Renal cortical epithelial cell (primary cell): ENCODE measurements at places on chromosomes 5 and 9.

GRCh38 chr5:42121401-42121800, 196.3 kb downstream of the FBXO4 start:
- DNase-seq, result no peak

DNA sequence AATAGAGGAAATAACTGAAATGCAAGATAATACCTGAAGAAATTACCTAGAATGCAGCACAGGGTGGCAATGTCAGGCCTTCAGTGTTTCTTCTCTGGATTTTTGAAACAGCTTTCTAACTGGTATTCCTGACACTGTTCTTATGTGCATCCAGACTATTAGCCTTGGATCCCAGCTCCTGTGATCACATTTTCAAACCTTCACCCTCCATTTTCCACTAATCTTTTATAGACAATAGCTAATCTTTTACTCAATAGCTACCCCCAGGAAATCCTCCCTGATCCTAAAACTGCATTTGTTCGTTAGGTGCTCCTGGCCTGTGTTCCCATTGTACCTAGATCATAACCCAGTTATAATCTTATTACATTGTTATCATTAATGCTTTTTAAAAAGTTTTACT, 101.5 kb upstream of the DHFR start:
- no peak for DNase-seq

DNA sequence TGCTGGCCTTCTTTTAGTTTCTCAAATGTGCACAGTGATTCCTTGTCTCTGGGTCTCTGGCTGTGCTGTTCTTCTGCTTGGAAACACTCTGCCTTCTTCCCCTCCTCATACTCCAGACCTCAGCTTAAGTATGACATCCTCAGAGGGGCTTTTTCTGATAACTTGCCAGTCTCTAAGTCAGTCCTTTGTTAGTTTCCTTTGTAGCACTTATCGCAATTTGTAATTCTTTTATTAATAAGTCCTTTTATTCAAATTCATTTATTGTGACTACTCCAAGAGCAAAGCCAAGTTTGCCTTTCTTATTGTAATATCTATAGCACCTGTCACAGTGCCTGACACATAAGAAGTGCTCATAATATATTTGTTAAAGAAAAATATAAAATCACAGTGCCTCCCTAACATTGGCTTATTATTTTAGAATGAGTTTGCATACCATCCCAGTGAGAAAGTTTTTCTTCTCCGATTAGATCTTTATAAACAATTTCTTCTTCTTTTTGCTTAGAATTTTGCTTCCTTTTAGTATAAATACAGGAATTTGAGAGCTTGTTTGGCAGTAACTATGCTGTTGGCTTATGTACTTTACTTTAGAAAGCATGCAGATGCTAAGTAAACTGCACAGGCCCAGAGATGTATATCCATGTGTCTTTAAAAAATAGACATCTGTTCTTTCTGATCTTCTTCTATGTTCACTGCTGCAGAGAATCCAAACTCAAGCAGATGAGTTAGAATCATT, 198.0 kb downstream of the GAS1 start:
- DNase-seq, result no peak

- peak; percentile 33 for DNase-seq
Observed at GRCh38 chr9:121373011-121373729, 3.1 kb upstream of the STOM start.

GRCh38 chr5:154647114-154647760, 107.9 kb upstream of the LARP1 start:
- DNase-seq, result peak; percentile 52

DNA sequence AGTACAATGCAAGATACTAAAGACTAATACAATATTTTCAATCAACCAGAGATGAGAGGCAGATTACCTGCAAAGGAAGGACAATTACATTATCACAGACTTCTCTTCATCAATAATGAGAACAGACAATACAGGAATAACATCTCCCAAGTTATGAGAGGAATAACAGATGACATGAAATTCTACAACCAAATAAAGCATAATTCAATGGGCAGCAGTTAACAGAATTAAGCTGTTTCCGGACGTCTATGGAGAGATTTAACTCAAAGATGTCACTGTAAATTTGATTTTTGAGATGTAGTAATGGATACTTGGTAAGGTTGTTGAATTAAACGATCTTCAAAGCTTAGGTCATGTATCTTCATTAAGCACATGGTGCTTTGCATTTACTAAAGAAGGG, 19.8 kb upstream of the PARP8 start:
- no peak for DNase-seq

DNA sequence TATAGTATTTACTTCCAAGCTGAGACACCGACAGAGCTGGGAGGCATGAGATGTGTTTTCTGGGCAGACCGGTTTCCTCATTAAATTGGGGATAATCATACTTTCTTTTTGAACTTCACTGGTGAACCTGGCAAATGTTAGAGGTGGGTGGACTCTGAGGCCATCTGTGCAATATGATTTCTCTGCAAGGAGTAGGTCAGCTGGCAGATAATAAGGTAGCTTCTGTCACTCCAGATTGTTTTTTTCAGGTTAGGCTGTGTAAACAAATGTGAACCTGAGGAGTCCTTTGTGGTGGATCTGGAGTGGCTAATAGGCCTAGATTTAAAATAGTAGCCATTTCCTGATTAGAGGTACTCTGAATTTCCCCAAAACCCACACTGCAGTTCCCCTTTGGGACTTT, 75.4 kb upstream of the S1PR3 start:
- no peak for DNase-seq

- no peak for DNase-seq
Observed at GRCh38 chr9:135949501-135950134, 11.6 kb downstream of the UBAC1 start.

GRCh38 chr9:81394881-81395675, 294.3 kb downstream of the TLE1 start:
- DNase-seq, result no peak

GRCh38 chr9:69718218-69718617, 41.6 kb downstream of the PTAR1 start:
- no peak for DNase-seq

GRCh38 chr9:33787839-33788238, 7.5 kb upstream of the PRSS3 start:
- no peak for DNase-seq

DNA sequence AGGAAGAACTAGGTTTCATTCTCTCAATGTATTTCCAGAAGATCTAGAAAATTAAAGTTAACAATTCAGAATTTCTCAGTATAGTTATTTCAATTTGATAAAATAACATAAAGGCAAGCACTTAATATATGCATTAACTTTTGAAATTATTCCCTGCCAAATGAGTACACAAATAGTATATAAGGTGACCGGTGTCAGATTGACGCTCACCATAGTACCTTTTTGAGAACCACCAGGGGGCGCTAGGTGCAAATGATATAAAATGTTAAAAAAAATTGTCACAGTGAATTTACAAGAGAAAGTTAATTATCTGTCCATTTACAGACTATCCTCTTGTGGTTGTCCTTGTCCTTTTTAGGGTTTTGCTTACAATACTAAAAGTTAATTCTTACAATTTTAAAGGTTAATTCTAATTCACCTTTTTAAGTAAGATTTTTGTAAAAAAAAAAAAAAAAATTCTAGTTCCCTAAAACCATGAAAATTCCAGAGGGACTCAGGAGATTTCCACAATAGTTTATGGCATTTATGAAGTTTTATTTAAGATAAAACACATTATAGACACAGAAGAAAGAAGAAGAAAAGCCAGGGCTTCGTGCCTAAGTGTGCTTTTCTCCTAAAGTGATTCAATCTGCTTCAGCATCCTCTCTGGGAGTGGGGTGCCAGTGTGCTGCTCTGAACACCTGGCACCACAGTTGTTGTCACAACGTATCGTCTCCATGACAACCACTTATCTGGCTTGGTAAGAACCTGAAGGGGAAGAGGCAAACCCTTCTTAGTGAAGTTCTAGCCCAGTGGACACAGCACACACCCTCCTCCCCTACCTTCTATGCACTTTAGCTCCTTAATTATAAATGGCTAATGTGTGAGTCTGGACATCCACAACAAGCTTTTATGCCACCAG, 1.7 kb downstream of the ADAMTS16 start:
- DNase-seq, result peak; percentile 56

DNA sequence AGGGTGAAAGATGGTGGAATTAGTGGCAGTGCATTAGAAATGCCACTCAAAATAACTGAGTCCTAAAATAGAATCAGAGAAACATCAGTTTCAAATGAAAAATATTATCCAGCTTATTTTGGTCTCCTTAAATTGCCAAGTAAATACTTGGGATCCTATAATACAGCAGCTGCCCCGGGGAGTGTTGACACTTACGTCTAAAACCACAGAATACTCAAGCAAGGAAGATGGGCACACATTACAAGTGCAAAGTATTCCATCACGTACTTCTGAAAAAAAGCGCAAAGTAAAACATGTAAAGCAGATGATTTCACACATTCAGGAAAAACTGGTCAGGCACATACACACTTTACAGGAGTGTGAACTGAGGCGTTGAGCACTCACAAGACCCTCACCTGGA, 2.4 kb upstream of the ARHGEF37 start:
- DNase-seq, result no peak

- no peak for DNase-seq
Observed at GRCh38 chr9:2303056-2303455, 287.9 kb downstream of the SMARCA2 start.

DNA sequence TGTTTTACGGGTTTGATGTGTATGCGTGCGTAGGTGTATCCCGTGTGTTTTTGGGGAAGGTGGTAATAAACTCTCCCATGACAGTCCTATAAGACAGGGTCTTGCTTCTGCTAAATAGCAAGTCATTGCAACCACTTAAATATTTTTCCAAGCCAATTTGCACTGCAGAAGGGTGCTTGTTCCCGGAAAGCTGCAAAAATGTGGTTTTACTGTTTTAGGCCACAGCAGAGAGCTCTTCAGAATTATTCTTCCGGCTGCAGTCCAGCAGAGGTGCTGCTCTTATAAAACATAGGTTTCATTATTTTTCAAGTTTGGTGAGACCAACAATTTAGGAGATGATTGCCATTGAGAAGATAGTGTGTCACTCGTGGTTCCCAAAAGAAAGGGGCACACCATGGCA, 192.8 kb downstream of the NTRK2 start:
- DNase-seq, result no peak

GRCh38 chr9:109497226-109498153, 617 bp downstream of the PTPN3 start:
- DNase-seq, result peak; percentile 50

DNA sequence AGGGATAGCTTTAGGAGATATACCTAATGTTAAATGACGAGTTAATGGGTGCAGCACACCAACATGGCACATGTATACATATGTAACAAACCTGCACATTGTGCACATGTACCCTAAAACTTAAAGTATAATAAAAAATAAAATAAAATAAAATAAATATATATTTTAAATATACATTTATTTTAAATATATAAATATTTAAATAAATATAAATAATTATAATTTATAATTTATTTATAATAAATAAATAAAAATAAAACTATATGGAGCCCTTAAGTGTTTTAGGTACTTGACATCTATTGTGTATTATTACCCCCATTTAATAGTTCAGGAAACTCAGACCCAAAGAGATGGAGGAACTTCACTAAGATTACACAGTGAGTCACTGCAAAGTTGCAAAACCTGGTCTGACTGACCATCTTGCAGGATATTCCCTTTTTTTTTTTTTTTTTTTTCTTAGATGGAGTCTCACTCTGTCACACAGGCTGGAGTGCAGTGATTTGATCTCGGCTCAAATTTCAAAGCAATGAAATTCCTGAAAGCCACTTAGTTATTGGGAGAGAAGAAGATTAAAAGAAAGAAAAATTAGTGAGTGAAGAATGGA, 5.8 kb upstream of the C5orf52 start:
- peak; percentile 93 for DNase-seq

DNA sequence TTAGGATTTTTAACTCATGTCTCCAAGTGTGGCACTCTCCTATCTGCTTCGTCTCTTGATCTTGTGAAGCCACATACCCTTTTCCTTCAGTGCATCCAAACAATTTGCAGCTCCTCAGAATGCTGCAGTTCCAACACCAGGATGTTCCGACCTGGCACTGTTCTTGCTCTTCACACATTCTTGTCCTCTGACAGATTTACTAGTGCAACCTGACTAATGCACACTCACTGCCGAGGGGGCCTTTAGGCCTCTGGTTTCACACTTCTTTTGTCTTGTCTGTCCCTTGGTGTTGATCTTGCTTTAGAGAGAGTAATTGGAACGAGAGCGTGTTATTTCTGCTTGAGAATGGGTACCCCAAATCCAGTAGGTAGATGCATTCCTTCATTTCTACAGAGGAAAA, 15.0 kb downstream of the ARHGAP26 start:
- DNase-seq, result no peak

DNA sequence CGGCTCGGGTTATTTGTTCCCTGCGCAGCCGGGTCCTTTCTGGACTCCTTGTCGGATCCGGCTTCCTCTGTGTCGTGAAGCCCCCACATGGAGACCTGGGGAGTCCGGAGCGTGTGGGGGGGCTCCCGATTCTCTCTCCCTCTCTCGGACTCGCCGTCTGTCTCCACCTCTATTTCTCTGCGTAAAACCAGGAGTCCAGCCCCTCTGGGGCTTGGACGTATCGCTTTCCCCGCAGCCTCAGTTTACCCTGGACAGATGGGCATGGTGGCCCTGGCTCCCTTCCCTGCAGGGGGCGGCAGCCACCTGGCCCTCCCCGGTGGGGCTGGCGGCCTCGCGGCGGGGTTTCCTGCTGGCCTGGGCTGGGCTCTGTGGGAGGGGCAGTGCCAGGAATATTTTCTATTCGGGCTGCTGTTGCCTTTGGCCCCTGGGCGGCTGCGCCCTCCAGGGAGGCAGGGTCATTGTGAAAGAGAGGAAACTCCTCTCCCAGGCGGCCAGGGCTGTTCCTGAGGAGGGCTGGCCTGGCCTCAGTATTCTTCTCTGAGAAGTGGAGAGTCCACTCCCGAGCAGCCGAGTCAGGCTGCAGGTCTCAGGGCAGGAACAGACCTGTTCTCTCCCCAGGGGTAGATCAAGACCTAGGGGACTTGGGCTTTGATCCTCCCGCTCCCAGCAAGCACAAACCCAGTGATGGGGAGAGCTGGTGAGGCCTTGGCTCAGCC, 665 bp downstream of the ASS1 start:
- peak; percentile 44 for DNase-seq
